ENCODE measurements at places on chromosomes 7 and 10.

- no peak for DNase-seq
Measured at GRCh38 chr7:47581804-47582763, at the start of gene TNS3. TNS3 (minus strand) TSS chr7:47582111; CDS start chr7:47439636, 142,475 bp downstream.

DNA sequence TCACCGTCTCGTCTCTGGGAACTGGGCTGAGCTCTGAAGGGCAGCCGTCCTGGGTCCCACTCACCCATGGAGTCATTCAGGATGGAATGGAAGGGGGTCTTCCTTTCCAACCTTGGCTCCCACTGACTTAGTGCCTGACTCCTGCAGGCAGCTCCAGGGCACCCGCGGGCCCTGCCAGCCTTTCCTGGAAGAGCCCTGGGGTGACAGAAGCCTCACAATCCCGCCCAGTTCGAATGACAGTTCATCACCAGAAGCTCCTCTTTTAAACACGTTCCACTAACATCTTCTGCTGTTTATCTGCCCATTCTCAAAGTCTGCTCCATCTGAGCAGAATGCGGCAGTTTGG is 110.6 kb downstream of the TNS3 start:
- DNase-seq, result no peak

DNA sequence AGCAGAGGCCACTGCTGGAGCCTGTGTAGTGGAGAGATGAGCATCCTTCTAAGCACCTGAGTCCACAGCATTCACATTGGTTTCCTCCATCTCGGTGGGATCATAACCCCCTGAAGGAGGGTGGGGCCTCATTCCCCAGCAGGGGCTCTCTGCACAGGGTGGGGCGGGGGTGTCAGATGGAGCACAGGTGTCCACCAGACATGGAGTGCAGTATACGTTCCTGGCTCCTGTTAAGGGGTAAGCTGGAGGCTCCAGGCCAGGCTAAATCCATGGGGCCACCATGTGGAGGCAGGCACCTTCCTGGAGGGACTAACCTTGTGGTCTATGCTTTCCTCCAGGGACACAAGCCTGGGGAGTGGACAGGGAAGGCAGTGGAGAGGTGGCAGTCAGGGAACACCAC is 252.6 kb downstream of the GRID1 start:
- no peak for DNase-seq

DNA sequence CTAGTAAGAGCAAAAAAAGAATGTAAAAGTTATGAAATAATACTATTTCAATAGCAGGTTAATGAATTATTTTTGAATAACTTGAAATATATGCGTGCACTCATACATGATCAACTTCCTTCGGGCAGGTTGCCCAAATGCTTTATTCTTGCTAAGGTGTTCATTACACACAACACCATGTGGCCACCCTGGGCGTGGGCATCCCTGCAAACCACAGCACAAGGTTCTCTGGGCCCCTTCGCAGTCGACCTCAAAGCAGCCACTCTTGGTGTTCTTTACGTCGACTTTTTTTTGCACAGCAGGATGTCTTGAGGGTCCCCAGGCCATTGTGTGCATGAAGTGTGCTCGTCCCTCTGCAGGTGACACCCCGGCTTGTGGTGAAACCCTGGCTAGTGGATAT is 300.7 kb upstream of the PITRM1 start:
- DNase-seq, result no peak

GRCh38 chr7:95006010-95006409 is 98.6 kb downstream of the PPP1R9A start:
- no peak for DNase-seq

DNA sequence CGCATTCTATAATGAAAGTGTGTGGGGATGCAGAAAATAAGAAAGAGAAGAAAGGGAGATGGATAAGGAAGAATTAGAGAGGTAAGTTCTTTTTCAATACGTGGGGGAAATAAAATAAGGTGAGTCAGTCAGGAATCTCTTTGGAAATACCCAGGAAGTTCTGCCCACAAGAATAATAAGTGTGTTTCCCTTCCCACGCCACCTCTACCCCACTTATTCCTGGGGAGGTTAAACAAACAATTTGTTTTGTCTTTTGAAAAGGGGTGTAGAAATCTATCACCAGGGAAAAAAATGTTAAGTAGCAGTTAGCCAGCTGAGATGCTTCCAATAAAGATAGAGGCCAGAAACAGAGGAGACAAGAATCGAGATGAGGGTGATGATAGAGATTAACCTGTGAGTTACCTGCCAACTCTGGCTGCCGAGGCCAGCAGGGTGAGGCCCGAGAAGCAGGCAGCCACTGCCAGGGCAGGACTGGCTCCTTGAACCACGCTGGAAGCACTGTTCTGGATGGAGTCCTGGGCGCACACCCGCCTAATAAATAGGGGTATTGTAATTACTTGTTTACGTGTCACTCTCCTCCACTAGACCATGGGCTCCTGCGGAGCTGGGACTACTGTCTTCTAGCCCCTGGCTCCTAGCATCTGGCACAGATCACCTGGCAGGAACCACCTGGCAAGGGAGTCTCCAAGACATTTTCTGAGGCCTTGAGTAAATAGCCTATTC is 191.3 kb downstream of the FGFR2 start:
- DNase-seq, result no peak

DNA sequence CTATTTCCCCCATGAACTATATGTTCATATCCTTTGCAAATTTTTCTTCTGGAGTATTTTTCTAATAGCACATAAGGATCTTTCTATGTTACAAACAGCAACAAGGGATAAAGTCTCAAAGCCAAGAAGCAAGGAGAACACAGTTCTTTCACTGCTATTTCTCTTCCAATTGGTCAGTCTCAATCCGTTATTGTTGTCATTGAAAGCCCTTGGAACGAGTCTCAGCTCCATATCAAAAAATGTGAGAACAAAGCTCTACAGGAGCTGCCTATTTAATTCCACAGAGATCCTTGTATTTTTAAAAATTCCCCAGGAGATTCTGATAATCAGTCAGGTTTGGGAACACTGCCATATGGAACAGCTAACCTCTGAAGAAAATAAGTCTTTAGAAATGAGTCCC is 15.7 kb downstream of the SLC35B4 start:
- DNase-seq, result no peak

DNA sequence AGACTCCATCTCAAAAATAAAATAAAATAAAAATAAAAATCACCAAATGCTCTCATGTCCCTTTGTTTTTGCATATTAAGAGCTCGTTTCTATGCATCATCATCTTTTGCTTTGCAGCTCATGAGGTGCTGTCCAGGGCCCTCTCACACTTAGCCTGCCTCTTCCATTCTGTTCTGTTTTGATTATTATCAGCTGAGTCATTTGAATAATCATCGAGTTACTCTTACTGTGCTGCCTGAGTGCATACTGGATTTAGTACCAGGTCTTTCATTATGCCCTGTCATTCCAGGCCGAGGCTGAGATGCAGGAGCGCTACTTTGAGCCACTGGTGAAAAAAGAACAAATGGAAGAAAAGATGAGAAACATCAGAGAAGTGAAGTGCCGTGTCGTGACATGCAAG is 33.0 kb downstream of the UCMA start:
- no peak for DNase-seq

GRCh38 chr10:92848037-92848440 is 281 bp upstream of the EXOC6 start:
- no peak for DNase-seq

GRCh38 chr7:19161671-19162070 is 16.4 kb upstream of the FERD3L start:
- DNase-seq, result no peak

DNA sequence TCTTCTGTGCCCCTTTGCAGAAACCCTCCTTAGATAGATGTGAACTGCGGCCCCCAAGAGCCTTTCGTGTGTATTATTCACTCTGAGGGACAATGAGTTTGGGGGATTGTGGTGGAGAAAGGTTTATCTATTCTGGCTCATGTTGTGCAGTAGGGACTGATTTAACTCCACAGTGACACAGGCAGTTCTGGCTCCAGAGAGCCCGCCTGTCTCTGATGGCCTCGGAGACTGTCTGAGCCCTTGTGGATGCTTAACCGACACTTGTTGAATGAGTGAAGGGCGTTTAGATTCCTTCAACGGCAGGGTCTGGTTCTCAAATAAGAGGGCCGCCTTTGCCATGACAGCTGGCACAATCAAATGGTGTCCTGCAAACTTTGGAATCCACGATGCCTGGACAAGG is 5.8 kb downstream of the NPTX2 start:
- no peak for DNase-seq

- no peak for DNase-seq
Measured at GRCh38 chr7:55072251-55072650, 53.4 kb downstream of the EGFR start.
